Left colon (tissue), 2 donors: ENCODE measurements at places on chromosomes 16 and 17. TPM values are rescaled to one million over a fixed set of nuclear protein-coding genes. Genes with fewer than 3 reads are reported as not detected.

- DNase-seq = no peak
These were observed 238.4 kb downstream of the CEP112 start for GRCh38 chr17:65953316-65954147.

AGRP gene
- not detected for total RNA-seq

GRCh38 chr16:72203401-72203800 is 31.4 kb upstream of the PMFBP1 start:
- no peak for DNase-seq

SOCS1 gene
- total RNA-seq = 4.9 TPM

GRCh38 chr16:74713876-74714275 is 13.2 kb upstream of the MLKL start:
- no peak for DNase-seq

DNA sequence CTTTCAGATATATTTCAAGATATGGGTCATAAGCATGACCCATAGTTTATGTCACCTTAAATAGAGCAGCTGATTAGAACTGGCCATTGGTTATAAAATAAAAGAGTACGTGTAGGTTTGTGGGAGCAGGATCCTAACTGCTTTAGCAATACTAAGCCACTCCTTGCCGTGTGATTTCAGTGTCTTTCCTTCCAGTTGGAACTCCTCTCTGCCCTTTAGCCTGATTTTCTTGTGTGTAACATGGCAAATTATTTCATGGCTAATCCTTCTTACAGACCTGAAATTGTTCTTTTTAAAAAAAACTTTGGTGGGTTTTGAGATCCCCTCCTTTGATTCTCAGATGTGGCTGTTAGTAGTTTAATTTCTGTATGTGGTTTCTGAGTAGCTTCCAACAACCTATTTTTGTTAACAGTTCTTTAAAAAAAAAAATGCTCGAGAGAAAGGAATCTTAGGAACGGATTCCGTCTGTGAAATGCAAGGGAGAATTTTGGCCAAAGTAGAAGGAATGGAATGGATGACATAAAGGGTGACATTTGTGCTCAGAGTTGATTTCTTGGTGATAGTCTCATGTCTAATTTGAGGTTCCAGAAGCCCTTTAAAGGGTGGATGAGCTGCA is 39.9 kb downstream of the DHRS7B start:
- DNase-seq = no peak

GRCh38 chr16:62068747-62069146 is 32.5 kb upstream of the CDH8 start:
- DNase-seq = no peak

GINS2 gene
- total RNA-seq = 3.2 TPM

DNA sequence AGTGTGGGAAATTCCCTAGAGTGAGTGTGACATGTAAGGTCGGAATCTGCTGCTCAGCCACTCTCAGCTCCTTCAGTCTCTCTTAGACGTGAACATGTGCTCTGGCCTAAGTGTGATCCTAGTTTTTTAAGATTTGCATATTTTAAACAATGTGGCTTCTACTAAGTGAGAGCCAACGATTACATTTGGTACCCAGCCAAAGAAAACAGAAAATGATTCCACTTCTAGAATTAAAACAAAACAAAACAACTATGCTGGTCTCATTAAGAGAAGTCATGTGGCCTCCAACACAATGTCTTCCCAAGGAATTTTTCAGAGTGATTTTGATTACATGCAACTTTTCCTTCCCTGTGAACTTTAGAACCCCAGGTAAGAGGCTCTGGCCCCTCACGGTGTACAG is 10.1 kb downstream of the TMEM238L start:
- DNase-seq = no peak

DNA sequence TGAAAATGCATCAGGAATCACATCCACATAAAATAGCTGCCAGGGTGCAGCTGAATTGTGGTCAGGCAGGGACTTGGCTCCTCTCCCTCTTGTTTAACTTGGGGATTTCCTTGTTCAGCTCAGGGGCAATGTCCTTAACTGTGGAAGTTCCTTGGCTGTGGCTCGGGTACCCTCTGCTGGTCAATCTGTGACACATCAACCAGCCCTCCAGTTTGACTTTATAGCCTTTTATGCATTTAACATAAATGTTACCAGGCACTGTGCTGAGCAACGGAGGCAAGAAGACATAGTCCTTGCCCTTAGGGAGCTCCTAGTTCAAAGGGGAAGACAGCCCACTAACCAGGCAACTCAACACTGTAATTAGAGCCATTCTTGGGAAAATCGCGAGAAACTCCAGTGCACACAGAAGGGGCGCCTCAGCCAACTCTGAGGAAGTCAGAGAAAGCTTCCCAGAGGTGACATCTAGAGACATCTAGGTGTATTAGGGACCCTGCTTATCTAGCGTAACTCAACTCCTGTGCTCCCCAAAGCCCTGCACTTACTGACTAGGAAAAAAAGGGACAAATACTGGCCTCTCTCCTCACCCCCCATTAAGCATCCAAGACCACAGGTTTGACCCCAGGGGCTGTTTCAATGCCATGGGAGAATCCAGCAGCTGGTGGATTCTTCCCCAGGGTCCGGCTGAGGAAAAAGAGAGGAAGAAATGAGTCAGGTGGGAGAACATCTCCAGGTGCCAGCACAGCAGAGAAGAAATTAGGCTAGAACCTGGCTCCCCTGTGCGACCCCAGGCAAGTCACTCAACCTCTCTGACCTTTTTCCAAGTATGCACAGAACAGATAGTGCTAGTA is 17.3 kb upstream of the EEF2K start:
- peak; percentile 67 for DNase-seq

BRIP1 gene
- 3.3 TPM for total RNA-seq
